Stimulated activated CD8-positive, alpha-beta memory T cell treated with anti-CD3 and anti-CD28 coated beads, Interleukin-2, amount 100 ng/mL, for 48 hours (primary cell): ENCODE measurements at places on chromosomes 12 and 14.

DNA sequence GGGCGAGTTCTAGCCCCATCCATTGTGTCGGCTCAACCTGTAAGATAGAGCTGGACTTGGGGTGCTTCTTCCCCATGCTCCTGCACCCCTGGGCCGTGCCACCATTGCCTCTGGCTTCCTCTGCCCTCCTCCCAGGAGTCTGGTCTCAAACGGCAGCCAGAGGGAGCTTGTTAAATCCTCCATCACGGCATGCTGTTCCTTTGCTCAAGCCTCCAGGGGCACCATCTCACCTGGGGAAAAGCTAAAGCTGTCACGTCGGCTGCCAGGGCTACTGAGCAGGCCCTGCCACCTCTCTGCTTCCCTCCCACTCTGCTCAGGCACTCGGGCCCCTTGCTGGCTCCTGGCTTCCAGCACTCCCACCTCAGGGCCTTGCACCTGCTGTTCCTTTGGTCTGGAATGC, 140.4 kb downstream of the RBM19 start:
- DNase-seq, result no peak

DNA sequence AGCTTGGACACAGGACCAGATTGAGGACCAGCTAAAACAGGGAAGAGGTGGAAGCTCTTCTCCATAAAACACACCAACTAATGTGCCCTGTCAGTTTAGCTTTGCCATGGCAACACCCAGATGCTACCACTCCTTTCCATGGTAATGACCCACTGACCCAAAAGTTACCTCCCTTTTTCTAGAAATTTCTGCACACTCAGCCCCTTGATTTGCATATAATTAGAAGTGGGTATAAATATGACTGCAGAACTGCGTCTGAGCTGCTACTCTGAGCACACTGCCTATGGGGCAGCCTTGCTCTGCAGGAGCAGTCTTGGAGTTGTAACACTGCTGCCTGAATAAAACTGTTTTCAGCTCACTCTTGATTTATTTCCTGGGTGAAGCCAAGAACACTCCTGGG, 3.2 kb upstream of the TDG start:
- no peak for DNase-seq

DNA sequence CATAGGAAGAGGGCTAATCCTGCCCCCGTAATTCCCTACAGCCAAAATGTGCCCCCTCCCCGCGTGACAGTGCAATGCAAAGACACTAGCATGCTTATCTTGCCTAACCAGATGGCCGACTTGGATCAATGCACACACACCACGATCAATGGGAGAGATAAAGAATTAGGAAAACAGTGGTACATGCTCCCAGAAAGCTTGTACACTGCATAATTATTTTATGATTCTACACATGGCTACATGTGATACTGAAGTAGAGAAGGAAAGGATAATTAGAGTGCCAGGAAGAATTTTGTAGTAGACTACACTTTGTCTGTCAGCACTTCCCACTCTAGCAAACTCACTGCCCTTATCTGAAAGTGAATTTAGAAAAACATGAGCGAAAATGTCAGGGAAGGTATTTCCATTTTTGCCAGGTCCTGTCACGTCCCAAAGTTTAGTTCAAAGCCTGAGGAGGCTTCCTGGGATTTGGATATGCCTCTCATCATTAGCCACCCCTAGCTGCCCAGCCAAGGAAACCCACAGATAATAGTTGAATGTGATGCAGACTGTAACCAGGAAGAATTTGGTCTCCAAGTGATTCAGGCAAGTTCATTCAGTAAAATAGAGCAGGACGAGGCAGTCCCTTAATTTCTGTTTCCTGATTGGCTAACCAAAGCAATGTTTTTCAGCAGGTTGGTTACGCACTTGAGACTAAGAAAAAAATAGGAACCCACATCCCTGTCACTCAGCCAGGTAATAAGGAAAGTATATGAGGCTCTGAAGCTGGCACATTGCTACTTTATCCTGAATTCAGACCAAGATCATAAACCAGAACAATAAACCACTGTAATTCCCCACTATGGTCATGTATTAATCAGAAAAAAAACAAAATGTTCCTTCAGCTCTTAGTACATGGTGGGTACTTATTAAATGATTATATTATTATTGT, 199.6 kb upstream of the OTX2 start:
- DNase-seq, result no peak

DNA sequence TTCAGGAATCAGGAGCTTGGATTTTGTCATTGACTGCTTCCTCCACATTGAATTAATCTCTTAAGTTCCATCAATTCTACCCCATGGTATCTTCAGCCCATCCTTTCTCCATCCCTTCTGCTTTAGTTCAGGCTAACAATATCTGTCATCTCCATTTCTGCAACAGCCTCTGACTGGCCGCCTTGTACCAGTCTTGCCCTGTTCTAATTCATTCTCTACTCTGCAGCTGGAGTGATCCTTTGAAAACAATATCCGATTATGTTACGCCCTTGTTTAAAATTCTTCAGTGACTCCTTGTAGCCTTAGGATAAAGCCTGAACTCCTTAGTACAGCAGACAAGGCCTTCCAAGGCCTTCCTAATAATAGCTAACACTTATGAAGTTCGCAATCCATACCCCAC, 170.2 kb downstream of the ETV6 start:
- DNase-seq, result no peak

- no peak for DNase-seq
Measured at GRCh38 chr12:70402597-70402996, 36.5 kb downstream of the KCNMB4 start.

DNA sequence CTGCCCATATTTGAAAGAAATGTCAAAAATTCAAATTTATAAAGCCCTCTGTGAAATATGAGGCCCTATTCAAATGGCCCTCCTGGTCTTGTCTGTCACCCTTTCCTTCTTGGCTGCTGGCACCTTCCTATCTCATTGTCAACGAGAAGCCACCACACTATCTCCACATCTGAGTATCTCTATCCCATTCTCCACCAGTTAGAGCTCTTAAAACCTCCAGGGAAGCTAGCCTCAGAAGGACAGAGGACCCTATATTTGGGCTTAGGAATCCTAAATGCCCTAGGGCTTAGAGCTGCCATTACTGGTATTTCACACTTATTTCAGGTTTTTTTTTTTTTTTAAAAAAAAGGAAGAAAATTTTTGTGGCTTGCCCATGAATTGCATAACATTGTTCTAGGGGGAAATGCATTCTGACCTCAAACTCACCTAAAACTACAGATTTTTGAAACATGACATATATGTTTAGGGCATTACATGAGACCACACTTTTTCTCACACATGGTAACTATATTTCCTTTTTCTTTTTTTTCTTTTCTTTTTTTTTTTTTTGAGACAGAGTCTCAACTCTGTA, 25.0 kb downstream of the SLC25A21 start:
- DNase-seq, result no peak

GRCh38 chr14:105420101-105420973, 710 bp downstream of the MTA1 start:
- DNase-seq, result no peak

DNA sequence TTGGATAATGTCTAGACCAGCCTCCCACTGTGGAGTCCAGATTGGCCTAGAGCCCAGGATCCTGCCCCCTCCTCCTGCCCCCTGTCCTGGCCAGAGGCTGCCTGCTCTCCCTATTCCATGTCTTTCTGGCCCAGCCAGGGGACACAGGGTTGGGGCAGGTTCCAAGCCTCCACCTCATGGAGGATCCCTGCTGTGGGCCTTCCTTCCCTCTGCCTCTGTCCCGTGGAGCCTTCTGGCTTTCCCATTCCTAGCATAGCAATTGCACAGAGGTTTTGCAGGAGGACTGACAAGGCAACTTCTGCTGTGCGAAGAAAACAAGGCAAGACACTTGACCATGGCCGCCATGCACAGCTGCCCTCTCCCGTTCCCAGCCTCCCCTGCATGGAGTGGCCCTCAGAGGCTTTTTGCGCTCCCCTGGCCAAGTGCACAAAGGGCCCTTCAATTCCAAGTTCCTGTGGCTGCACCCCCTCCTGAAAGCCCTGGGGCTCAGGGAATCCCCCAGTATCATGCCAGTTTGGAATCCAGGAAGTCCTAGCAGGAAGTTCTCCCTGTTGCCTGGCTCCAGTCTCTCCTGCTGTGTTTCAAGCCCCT, 42.1 kb downstream of the KRT80 start:
- no peak for DNase-seq

DNA sequence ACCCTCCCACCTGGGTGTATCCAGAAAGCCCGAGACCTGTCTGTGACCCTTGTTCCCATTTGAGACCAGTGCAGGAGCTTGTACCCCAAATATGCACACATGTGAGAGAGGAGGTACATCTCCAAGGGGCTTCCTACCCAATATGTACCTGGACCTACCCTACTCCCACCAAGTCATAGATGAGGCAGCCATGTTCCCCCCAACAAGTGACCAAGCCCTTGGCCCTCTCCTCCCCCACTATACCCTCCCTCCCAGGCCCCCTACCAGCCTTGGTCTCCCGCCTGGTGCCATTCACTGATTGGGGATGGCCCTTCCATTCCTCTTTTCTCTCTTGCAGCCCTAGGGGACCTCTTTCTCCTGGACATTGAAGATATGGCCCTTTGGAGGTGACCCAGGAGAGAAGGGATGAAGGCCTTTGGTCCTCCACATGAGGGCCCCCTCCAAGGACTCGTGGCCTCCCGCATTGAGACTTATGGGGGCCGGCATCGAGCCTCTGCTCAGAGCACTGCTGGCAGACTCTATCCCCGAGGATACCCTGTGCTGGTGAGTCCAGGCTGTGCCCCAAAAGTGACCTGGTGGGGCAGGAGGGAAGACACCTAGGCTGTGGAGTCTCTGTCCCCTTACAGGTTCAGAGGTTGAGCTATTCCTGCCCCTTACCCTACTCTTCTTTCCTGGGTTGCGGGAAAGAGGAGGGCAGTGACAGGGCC, 1.5 kb downstream of the PLEKHG6 start:
- DNase-seq, result no peak

- no peak for DNase-seq
Measured at GRCh38 chr14:95696741-95697140, 10.5 kb downstream of the TCL1B start.

- DNase-seq, result no peak
Measured at GRCh38 chr12:25787701-25788100, 170.8 kb upstream of the RASSF8 start.

GRCh38 chr14:99548871-99549515, 55.0 kb downstream of the CCDC85C start:
- no peak for DNase-seq

- DNase-seq, result no peak
Measured at GRCh38 chr14:90381999-90382451, 14.8 kb upstream of the CALM1 start.

DNA sequence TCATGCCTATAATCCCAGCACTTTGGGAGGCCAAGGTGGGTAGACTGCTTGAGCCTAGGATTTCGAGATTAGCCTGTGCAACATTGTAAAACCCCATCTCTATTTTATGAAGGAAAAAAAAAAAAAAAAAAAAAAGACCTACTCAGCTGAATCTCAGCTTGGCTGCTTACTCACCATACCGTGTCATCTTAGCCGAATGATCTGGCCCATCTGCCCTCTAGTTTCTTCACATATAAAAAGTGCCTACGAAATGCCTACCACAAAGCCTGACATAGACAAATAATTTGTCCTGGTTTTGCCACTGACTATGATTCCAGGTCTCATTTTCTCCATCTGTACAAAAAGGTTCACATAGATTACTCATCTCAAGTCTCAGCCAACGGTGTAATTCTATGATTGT, 10.1 kb downstream of the DIABLO start:
- no peak for DNase-seq

- no peak for DNase-seq
Measured at GRCh38 chr12:104873374-104873773, 84.7 kb downstream of the SLC41A2 start.

DNA sequence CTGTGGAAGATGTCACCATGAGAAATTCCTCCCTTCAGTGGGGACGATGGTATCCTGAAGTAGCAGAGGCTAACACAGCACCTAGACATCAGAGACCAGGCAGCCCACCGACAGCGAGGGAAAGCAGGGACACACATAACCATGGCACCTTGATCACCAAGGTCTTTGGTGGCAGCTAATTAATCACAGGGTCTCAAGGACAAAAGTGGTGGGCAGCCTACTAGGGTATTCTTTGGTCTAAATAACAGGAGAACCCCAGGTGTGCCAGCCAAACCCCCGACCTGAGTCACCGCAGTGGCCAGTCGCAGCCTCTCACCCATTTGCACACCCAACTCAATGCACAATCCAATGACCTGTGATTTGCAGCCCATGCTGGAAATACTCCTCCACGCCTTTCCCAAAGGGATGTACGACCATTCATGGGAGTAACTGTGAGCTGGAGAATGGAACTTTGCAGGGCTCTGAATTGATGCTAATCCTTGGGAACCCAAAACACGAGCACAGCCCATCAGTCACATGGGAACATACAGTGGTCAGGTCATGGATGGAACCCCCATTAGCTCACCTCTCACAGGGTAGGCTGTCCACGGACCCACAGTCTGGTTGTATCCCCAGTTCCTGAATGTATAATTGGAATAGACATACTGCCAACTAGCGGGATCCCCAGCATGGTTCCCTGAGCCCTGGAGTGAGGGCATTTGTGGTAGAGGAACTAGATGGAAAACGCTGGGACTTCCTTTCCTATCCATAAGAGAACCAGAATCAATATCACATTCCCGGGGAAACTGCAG, 58.7 kb upstream of the C14orf180 start:
- DNase-seq, result no peak

DNA sequence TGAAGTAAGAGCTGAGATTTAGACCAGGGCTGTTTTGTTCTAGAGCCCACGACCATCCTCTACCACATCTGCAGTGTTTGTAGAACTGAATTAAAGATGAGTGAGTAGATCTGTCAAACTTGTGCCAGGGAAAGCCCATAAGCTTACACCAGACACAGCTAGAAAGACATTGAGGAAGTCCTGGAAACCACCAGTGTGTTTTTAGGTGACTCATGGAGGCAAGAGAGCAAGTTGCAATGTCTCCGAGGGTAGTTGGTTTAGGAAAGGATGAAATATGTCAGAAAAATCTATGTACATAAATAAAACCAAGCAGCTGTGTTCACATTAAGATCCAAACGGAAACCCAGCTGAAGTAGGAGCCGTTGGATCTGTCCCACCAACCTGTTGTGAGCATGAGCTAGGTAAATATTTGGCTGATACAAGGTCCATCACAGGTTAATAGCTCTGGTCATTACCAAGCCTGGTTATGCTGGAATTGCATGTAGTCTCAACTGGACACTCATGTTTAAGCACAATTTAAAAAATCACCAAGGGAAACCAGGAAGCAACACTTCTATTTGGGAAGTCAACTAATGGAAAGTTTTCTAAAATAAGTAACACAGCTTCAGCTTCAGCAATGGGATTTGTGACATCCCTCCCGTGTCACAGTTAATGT, 49.9 kb upstream of the PLEKHG3 start:
- DNase-seq, result no peak
